Epithelial cell of esophagus (primary cell): ENCODE measurements at places on chromosomes 7 and 10.

- DNase-seq: no peak
These were observed 582 bp downstream of the TPST1 start for GRCh38 chr7:66205741-66206090.

DNA sequence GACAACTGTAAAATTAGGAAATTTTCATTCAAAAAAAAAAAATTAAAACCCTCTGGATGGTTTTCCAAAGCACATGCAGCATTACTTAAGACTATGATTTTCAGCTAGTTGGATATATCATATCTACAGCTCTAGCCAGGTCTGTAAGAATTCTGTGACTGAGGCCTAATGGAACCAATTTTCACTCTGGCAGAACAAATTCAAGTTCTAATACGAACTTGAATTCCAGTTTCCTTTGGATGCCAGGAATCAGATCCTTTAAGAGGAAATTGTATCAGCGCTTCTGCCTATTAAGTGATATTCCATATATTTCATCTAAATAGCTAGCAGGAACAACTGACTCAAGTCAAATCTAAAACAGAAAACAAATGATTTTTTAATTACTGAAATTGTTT lies 34.8 kb downstream of the SKIDA1 start:
- DNase-seq: no peak

DNA sequence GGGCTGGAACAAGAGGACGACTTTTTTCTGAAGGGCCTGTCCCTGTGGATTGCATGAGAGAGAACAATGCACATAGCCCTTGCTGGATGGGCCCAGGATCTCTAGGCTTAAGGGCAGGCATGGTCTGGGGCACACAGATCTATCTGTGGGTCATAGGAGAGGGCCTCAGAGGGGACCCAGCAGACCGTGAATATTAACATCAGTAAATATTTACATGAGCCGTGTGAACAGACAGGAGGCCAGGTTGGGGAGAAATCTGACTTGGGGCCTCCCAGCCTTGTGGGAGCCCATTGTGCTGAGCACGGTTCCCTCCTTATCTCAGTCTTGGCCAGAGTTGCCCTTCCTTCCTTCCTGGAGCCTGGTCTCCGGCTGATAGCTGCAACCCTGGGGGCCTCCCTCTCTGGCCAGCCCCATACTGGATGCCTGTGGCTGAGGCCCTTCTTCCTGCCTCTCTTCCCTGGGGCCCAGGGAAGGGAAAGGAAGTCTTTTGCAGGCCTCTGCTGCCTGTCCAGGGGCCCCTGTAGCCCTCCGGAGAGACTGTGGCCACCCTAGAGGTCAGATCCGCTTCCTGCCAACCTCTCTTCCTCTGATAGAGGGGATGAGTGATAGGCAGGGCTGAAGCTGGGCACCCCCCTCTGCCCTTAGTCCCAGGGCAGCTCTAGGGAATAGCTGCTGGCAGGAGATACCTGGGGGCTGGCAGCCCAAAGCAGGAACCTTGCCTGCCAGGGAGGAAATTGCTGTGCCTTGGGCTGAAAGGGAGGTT lies 44.5 kb upstream of the TRIM8 start:
- DNase-seq: no peak

DNA sequence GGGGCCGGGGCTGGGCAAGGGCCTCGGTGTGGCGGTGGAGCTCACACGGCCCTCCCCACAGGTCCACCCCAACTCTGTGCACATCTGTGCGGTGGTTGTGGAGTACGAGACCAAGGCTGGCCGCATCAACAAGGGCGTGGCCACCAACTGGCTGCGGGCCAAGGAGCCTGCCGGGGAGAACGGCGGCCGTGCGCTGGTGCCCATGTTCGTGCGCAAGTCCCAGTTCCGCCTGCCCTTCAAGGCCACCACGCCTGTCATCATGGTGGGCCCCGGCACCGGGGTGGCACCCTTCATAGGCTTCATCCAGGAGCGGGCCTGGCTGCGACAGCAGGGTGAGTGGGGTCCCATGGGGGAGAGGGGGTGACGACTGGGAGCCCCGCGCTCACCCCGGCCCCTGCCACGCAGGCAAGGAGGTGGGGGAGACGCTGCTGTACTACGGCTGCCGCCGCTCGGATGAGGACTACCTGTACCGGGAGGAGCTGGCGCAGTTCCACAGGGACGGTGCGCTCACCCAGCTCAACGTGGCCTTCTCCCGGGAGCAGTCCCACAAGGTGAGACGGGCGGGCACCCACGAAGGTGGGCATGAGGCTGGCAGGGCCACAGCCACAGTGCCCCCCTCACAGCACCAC lies 8.8 kb downstream of the TMEM120A start:
- no peak for DNase-seq

DNA sequence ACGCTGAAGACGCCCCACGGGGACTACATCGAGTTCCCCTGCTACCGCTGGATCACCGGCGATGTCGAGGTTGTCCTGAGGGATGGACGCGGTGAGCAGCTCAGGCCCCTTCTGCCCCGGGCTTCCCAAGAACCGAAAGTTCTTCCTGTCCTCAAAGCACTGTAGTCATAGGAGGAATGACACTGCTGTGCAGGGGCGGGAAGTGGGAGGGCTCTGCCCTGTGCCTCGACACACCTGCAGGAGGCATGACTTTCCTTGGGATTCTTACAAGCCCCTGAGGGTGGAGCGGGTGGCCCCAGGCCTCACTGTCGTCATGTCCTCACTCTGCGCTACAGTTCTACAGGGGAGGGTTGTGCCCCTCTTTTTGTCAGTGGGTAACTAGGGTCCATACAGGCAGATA lies 8.6 kb downstream of the ALOX5 start:
- DNase-seq: no peak

DNA sequence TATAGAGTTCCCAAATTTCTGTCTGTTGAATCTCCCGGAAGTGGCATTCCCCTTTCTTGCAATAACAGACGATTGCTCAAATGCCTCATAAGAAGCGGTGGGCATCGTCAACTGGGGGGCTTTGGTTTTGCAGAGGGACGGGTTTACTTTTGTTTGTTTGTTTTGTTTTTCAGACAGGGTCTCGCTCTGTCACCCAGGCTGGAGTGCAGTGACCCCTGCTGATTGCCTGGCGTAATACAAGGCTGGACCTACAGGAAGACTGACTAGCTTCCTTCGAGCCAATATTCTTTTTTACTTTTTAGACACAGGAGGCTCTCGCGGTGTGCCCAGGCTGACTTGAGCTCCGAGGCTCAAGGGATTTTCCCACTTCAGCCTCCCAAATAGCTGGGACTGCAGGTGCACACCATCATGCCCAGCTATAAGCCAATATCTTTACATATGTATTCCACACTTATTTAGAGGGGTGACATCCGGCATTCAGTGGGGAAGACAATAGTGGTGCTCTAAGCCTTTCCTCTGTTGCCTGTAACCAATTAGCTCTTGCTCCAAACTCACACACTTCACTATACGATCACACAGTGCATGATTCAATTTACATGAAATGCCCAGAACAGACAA lies 58.1 kb downstream of the FHIP2A start:
- DNase-seq: peak; percentile 20

- no peak for DNase-seq
These were observed 67.4 kb downstream of the AMPH start for GRCh38 chr7:38563741-38564140.
